Stimulated activated CD4-positive, alpha-beta T cell treated with anti-CD3 and anti-CD28 coated beads, Interleukin-12 subunit alpha, Interleukin-12 subunit beta, amount 100 ng/mL, for 24 hours (primary cell): ENCODE measurements at places on chromosomes 4 and X.

- no peak for DNase-seq
These were observed 16.3 kb upstream of the RP2 start for GRCh38 chrX:46820391-46821100.

- no peak for DNase-seq
These were observed 31.9 kb downstream of the HTR2C start for GRCh38 chrX:114615765-114616164.

DNA sequence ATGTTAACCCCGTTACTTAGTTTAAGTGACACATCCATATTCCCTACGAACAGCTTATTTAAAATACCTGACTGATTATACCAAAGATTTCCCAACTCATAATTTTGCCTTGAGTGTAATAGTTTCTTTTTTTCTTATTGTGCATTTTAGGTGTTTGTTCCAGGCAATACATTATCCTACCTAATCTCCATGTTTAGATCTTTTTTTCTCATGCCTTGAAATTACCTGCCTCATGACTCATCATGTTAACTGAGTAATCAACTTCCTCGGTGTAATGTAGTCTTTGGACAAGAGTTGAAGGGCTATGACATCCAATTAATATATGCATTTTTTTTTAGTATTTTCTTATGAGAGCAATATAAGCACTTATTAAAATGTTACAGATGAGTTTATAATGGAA, 228.7 kb upstream of the ANKRD50 start:
- DNase-seq = no peak

GRCh38 chrX:111823128-111823527, 52.9 kb upstream of the TRPC5OS start:
- DNase-seq = no peak

DNA sequence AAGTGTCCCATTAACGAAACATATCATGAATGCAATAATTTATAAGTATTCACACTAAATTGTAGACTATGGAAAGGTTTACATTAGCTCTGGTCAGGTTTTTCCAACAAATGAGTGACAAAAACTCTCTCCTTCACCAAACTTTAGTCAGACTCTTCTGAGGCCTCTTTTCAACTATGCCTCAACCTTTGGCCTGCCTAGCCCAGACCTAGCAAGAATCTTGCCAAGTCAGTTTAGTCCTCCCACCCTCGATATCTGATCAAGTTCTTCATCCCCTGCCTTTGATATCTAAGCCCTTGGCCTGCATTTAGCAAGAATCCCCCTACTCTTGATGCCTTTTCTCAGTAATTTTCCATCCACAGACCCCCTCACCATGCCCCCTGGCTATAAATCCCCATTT, 37.9 kb downstream of the CCDC158 start:
- no peak for DNase-seq

- DNase-seq = no peak
These were observed 89.0 kb downstream of the SLC39A8 start for GRCh38 chr4:102256321-102256720.

DNA sequence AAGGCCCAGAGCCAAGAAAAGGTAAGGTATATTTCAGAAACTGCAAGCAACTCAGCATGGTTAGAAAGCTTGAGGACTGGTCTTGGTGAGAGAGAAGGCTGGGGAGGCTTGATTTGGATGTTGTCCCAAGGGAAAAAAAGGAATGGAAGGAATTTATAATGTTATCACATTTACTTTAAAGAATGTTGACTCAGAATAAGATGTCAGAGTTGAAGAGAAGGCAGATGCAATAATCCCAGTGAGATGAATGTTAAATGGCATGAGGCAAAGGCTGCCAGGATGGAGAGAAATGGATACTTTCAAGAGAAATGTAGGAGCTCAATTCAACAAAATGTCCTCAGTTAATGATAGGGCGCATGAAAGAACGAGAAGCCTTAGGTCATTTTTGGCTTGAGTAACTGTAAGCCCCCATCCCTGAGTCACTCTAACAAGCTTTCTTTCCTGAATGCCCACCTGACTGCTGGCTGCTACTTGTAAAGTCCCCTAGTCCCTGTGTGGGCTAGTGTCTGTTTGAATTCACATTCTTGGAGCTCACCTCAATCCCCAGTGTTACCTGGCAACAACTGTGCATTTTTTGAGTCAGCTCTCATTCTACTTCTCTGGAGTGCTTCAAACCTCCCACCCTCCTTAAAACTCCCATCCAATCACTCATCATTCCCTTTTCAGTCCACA, 103.0 kb upstream of the TAPT1 start:
- no peak for DNase-seq

DNA sequence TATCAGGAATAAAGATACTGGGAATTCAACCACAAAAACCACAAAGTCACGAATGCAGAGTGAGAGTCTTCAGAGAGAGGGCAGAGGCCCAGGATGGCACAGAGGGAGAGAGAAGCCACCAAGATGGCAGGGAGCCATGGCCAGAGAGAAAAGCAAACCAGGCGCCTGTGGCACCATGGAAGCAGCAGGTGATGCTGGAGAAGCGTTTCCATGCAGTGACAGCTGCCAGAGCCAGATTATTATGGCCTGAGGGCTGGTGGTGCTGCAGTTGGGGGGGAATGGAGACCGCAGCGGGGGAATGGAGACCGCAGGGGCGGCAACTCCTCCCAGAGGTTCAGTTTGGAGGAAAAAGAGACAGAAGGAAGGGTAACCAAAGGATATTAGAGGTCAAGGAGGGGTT, 5.8 kb downstream of the TAFAZZIN start:
- no peak for DNase-seq

- DNase-seq = no peak
These were observed 1.1 kb upstream of the TMEM164 start for GRCh38 chrX:110001740-110002299.

- no peak for DNase-seq
These were observed 22.4 kb upstream of the RBPJ start for GRCh38 chr4:26298198-26298947.

DNA sequence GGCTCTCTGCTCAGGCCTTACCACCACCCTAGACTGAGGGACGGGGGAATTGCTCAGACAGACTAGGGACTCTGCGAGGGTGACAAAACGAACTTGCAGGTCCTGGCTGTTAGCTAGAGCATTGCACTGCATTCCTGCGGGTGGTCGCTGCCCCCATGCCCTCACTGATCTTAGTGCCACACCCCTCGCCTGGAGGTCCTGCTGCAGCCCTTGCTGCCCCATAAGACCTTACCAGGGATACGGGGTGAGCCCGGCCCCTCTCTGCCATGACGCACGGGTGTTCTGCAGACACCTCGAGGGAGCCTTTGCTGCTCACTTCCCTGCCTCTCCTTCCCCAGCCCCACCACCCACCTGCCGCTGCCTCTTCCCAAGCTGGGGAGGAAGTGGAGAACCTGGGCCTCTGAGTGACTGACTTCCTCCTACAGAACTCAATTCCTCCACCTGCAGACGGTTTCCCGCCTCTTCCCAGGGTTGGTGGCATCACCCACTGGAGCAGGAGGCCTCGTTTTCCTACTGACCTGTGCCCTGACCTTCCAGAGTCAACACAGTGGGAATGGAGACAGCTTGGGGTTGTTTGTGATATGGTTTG, 19.8 kb upstream of the TBC1D14 start:
- no peak for DNase-seq

GRCh38 chr4:957231-957580, 16.2 kb downstream of the DGKQ start:
- DNase-seq = no peak

GRCh38 chrX:23373129-23373804, 38.6 kb downstream of the PTCHD1 start:
- DNase-seq = no peak

GRCh38 chr4:3291411-3291968, 1.3 kb upstream of the RGS12 start:
- no peak for DNase-seq

- DNase-seq = no peak
These were observed 4.0 kb upstream of the MSX1 start for GRCh38 chr4:4855301-4856070.
